ENCODE measurements at places on chromosomes 2 and 18.

DNA sequence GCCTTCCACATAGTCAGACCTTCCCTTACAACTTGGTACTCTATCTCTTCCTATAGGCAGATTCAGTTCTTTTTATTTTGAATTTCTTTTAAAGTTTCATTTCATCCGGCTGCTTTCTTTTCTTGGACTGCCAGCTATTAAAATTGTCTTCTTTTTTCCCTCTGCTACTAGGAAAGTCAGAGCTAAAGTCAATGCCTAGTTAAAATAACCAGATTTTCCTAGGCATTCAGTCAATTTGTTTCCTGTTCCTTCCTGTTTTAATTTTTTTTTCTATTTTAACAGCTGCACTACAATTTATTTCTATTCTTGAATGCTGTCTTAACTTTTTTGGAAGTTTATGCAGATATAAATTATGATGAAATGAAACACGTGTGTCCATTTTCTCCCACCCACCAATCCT is 84.8 kb downstream of the EVA1A start:
- DNase-seq = no peak

DNA sequence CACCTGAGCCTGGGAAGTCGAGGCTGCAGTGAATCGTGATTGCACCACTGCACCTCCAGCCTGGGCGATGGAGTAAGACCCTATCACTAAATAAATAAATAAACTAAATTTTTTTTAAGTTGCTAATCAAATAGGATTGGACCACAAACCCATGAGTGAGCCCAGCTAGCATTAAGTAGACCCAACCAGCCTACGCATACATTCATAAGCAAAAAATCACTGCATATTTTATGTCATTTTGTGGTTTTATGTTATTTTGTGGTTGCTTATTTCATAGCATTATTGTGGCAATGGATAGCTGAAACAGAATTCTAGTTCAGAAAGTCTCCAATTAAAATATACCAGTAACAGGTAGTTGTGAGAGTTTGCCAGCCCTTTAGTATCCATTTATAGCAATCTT is 29.1 kb upstream of the ZC3H15 start:
- no peak for DNase-seq

DNA sequence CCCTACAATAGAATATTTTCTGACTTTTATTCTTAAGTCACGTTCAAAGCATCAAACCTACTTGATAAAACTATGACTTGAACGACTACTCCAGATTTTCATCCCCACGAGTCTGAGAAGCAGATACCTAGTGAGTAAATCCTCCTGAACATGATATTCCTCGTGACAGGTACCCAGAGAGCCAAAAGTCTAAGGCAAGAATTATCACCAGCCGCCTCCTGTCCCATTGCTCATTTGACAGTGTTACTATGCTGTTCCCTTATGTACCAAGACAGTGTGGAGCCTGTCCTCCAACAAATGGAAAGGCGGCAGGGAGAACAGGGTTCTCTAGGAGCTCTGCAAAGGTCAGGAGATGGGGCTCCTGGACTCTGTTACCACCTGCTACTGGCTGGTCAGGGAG is 8.3 kb upstream of the ALPK2 start:
- no peak for DNase-seq

DNA sequence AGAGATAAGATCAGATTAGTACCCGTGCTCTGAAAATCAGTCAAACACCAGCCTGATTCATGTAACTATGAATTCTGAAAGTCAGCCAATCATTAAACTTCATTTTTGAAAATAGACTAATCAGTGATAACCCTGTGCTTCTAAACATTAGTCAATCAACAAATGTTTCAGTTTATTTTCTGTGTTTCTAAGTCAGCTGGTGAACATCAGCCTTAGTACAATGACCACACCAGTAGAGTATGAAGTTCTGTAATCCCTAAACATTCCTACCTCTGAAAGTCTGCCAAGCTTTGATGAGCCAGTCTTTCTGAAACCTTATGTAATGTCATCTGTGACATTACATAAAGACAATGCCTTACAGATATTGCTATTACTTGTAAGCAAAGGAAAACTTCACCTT is 807.4 kb upstream of the CRIM1 start:
- DNase-seq = no peak

DNA sequence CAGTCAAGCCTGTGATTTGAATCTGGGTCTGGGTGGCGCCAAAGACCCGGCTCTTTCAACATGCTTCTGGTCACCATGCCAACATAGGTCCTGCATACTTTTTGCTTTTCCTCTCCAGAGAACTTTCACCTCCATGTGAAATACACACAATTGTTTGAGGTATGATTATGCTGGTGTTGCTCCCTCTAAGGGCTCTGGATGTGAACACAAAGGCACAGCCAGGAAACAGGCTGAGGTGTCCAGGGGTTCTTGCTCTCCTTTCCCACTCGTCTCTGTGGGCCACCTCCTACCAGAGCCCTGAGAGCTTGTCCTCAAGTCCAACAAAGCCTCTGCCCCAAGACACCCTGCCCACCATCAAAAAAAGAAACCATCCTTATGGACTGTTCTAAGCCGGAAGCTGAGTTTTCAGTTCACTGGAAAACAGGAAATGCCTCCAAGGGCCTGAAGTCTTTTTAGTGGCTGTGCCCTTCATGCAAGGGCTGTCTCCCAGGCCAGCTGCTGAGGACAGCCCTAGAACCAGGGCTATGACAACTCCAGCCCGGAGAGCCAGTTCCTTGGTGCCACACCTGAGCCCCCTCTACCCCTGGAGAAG is 100.2 kb upstream of the EPAS1 start:
- no peak for DNase-seq

Measured in stimulated activated CD4-positive, alpha-beta T cell treated with anti-CD3 and anti-CD28 coated beads, Interleukin-4, amount 100 ng/mL, for 24 hours (primary cell).